ENCODE measurements at places on chromosomes 16 and 17.

DNA sequence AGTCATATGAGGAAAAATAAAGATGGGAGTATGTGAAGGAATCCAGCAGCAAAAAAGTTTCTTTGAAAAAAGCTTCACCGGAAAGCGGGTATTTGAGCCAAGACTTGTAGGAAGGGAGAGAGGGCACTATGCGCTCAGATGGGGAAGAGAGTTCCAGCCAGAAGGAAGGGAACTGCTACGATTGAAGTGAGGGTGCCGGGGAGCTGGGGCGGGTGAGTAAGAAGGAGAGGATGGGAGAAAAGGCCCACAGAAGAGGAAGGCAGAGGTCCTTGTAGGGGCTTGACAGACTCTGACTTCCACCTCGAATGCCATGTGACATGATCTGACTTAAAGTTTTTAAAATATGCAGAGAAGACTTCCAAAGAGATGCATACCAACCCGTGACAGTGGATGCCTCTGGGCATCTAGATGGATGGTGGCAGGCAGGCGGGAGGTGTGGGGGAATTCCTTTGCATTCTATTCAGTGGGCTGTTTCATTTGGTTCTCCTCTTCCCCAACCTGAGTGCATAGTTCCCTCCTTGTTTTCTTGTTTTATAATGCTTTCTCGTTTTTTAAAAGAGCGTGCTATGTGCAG is 44.9 kb downstream of the CDRT4 start:
- H3K27ac ChIP-seq: no peak overlapping the region
- DNase-seq: no peak
- H3K4me3 ChIP-seq: no peak overlapping the region
- H3K27me3 ChIP-seq: no peaks in the 10 kb centered on the region

GRCh38 chr16:84334058-84334457 is 34.3 kb upstream of the ATP2C2 start:
- no peaks in the 10 kb centered on the region for H3K27me3 ChIP-seq
- no peak overlapping the region for H3K4me3 ChIP-seq
- H3K4me1 ChIP-seq: no peaks in the 10 kb centered on the region
- H3K27ac ChIP-seq: no peak overlapping the region

GRCh38 chr16:8798535-8799157 is 1.0 kb downstream of the PMM2 start:
- 0 out of 2 replicates have a peak overlapping the region, but pooled peaks have one; percentile 1 for H3K27ac ChIP-seq
- peak overlapping the region; percentile 90 for H3K4me3 ChIP-seq
- H3K36me3 ChIP-seq: peaks cover 20% of the 10 kb centered on the region
- no peak for DNase-seq
- no peaks in the 10 kb centered on the region for H3K27me3 ChIP-seq
- H3K4me1 ChIP-seq: peaks cover 16% of the 10 kb centered on the region

GRCh38 chr17:64331931-64332493 is 58.6 kb downstream of the PECAM1 start:
- no peak overlapping the region for H3K27ac ChIP-seq
- no peaks in the 10 kb centered on the region for H3K4me1 ChIP-seq
- 0 out of 2 replicates have a peak, but pooled peaks cover 5% of the 10 kb centered on the region for H3K27me3 ChIP-seq
- H3K36me3 ChIP-seq: no peaks in the 10 kb centered on the region

GRCh38 chr16:81461766-81462165 is 17.2 kb downstream of the CMIP start:
- DNase-seq: no peak
- H3K36me3 ChIP-seq: no peaks in the 10 kb centered on the region
- H3K4me1 ChIP-seq: peaks cover 14% of the 10 kb centered on the region
- no peak overlapping the region for H3K4me3 ChIP-seq
- no peaks in the 10 kb centered on the region for H3K27me3 ChIP-seq
- H3K27ac ChIP-seq: no peak overlapping the region

GRCh38 chr16:85370881-85371651 is 242.1 kb upstream of the GSE1 start:
- no peaks in the 10 kb centered on the region for H3K36me3 ChIP-seq
- H3K27ac ChIP-seq: no peak overlapping the region
- no peaks in the 10 kb centered on the region for H3K4me1 ChIP-seq
- H3K27me3 ChIP-seq: no peaks in the 10 kb centered on the region

DNA sequence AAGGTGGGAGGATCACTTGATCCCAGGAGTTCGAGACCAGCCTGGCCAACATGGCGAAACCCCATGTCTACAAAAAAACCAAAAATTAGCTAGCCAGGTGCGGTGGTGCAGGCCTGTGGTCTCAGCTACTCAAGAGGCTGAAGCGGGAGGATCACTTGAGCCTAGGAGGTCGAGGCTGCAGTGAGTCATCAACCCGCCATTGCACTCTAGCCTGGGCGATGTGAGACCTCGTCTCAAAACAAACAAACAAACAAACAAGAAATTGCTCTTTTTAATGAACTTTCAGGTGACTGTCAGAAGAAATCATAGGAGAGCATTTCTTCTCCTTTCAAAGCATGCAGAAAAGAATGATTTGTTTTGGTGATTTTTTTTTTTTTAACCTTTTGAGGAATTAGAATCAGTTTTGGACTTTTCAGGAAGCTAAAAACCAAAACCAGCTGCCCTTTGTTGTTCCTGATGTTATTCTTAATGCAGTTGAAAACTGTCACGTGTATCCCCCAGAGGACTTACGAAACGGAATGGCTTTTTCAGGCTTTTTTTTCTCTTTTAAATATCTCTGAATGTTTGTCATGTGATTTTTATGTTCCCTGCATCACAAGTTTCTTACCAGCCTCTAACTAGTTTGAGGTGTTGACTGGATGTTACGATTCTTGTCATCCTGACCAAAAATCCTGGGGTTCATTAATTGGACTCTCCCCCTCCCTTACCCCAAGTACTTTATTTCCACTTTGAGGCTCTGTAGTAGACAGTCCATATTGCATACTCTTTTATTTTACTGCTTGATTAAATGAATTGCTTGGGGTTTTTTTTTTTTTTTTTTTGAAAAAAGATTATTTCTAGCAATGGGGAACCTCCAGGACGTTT is 34.1 kb downstream of the SNX29 start:
- no peaks in the 10 kb centered on the region for H3K36me3 ChIP-seq
- no peak overlapping the region for H3K27ac ChIP-seq
- H3K27me3 ChIP-seq: no peaks in the 10 kb centered on the region
- H3K4me3 ChIP-seq: no peak overlapping the region

DNA sequence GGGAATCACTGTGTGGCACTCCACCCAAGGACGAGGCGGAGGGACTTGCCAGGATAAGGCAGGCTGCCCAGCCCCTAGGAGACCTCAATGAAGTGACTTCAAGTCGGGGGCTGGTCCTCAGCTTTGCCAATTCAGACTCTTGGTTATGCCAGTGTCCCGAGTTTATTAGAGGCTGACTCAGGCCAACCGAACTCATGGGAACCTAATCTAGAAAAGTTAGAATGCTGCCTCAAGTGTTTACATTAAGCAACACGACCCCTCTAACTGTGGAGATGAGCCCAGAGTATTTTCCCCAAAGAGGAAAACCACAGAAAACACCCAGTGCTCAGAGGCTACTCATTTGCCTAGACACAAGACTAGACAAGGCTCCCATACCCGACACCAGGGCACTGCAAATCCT is 1.1 kb upstream of the TEKT3 start:
- H3K4me3 ChIP-seq: no peak overlapping the region
- H3K4me1 ChIP-seq: peaks cover 6% of the 10 kb centered on the region
- no peak overlapping the region for H3K27ac ChIP-seq
- H3K27me3 ChIP-seq: peaks cover 15% of the 10 kb centered on the region
- no peak for DNase-seq

DNA sequence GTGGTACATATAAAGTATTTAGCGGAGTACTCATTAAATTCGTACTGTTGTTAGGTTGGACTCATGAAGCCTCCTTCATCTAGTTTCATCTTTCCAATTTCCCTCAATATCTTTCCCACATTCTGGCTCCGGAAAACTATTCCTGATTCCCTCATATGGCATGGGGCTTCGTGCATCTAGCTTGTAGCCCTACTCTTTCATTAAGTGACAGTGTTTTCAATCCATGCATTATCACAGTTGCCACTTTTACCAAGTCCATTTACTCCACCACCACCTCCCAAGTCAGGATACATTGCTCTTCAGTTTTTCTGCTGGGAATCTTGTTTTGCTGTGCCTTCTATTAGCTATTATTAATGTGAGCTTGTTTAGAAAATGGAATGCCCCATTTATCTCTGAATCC is 1032.1 kb upstream of the RBFOX1 start:
- no peak overlapping the region for H3K27ac ChIP-seq
- DNase-seq: no peak
- no peaks in the 10 kb centered on the region for H3K27me3 ChIP-seq
- H3K4me3 ChIP-seq: no peak overlapping the region

- H3K4me1 ChIP-seq: peaks cover 11% of the 10 kb centered on the region
- no peak overlapping the region for H3K27ac ChIP-seq
- H3K4me3 ChIP-seq: no peak overlapping the region
- H3K36me3 ChIP-seq: peaks cover 9% of the 10 kb centered on the region
Observed at GRCh38 chr17:787641-788221, 5.6 kb downstream of the MRM3 start.
